Activated CD4-positive, alpha-beta T cell treated with anti-CD3 and anti-CD28 coated beads, Interleukin-2, amount 10 ng/mL, durations not matched to agents 7 days and 5 days (primary cell): ENCODE measurements at places on chromosomes 11 and 22. TPM values are rescaled to one million over a fixed set of nuclear protein-coding genes. Genes with fewer than 3 reads are reported as not detected.

Gene HORMAD2
- not detected for total RNA-seq

DNA sequence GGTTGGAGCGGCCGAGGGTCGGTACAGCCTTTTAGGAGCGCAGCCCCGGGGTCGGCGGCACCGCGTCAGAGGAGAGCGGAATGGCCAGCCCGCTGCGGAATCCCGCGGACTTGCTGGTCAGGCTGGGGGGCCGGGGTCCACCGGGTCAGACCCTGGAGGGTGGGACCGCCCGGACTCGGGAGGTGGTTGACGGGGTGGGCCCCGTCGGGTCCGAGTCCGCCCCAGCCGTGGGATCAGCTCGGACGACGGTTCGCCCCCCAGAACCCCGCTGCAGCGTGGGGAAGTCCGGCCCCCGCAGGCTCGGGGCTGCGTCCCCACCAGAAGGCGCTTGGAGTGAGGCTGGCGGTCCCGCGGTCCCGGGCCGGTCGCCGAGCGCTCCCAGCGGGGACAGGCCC is 301 bp upstream of the ADM2 start:
- DNase-seq, result no peak

DNA sequence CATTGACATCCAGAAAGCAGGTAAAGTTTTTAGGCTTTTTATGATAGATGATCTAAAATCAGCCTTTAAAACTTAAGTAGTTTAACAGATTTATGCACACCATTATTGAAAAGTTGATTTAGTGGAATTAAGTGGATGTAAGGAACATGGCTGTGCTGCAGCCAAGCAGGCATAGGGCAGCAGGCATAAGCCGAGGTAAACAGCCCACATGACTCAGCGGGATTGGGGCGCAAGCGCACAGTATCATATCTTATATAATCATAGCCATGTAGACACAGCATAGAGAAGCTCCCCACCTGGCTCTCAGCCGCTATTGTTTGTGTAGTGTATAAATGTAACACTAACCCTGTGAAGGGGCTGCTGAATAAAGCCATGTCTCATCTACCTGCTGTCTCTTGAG is 157.5 kb downstream of the WNT11 start:
- DNase-seq, result no peak

DNA sequence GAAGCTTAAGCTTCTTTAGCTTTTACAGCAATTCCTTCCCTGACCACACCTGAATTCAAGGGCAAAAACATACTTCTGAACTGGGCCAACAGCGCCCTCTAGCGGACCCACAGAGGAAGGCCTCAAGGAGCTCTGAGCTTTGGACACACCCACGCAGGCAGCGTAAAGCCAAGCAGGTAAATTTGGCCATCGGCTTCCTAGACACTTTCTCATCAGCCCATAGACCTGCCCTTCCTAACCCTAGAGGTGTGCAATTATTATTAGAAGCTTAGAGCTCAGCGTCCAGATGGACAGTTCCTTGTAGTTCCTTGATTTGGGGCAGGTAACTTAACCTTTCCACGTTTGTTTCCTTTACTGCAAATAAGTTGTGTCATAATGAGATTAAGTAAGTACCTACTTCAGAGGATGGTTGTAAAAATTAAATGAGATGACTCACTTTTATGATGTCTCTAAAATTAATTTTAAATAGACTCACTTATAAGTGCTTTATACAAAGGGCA is 25.7 kb upstream of the HMGXB4 start:
- peak; percentile 78 for DNase-seq

GRCh38 chr11:13215149-13215548 is 62.4 kb upstream of the BMAL1 start:
- no peak for DNase-seq

DNA sequence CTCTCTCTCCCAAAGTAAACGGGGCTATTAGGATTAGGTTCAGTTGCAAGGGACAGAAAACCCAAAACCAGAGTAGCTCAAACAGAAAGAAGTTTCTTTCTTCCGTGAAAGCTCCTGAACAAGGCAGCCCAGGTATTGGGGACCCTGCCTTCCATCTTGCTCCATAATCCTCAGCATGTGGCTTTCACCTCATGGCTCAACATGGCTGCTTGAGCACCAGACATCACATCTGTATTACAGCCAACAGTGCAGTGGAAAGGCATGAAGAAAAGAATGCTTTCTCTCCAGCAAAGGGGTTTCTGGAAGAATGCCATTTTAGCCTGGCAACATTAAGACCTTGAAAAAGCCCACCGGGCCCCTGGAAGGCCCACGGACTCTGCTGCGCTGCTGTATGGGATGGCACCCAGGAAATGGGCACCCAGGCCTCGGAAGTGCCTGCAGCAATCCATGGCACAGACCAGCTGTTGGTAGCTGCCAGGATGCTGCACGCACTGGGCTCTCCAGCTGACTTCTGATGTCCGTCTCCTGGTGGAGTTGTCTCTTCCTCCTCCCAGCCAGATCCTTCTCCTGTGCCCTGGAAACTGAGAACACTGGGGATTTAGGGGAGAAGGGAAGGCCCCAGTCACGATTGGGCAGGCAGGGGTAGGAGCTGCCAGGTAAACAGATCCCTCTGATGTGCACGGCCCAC is 22.6 kb downstream of the PDGFB start:
- no peak for DNase-seq

Gene CXCR5
- total RNA-seq, result 0.52 TPM

DNA sequence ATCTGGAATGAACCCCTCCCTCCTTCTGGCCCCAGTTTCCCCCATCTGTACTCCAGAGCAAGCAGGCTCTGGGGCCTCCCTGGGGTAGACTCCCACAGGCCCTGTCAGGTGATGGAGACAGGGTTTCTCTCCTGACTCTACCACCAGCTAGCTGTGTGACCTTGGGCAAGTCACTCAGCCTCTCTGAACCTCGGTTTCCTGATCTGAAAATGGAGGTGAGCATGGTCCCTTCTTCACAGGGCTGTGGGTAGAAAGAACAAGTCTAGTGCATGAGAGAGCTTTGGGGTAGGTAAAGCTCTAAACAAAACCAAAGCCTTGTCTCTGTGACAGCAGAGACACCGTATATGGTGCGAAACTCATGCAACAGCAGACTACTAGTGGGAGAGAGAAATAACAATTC is 5.6 kb downstream of the CD5 start:
- DNase-seq, result no peak

Gene SPI1
- not detected for total RNA-seq

Gene MORC2
- total RNA-seq, result 49.4 TPM

Gene TESMIN
- 7.8 TPM for total RNA-seq

DNA sequence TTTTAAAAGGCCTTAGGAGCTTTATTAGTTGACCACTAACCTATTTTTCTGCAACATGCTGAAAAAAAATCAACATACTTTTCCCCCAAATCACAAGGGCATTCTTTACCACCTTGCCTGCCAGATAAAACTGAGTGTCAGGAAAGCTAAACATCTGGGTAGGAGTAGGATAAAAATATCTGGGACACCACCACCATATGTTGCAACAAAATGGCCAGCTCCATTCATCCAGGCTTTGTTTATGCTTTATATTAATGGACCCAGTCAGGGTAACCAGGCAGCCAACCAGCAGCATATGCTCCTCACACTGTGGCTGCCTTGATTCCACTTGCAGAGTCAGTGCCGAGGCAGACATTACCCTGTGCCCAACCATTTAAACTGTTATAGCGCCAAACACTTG is 1024.5 kb downstream of the LRRC4C start:
- DNase-seq, result no peak

DNA sequence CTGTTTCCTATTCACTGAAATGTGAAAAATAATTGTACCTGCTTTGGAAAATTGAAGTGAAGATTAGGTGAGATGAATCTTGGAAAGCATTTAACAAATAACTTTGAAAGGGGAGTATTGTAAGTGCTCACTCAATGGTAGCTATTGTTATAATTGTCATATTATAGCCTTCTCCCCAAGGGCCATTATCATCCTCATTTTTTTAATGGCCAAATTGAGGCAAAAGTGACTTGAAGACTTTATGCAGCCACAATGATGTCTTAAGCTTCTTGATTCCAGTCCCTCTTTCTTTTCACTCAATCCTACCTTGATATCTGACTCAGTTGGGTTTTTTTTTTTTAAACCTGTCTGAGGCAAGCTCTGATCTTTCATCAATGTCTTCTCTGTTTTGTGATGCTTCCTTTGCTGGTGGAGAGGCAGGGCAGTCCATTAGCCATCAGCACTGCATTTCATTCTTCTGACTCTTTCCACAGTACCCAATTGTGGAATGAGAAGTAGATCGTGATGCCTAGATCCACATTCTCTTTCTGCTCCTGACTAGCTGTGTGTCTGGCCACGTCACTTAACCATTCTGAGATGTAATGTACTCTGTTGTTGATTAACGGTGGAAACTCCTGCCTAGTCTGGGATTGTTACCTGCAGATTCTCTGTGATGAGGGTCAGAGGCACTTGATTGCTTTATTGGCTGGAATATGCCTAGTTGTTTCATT is 101.4 kb downstream of the DBX1 start:
- DNase-seq, result no peak

DNA sequence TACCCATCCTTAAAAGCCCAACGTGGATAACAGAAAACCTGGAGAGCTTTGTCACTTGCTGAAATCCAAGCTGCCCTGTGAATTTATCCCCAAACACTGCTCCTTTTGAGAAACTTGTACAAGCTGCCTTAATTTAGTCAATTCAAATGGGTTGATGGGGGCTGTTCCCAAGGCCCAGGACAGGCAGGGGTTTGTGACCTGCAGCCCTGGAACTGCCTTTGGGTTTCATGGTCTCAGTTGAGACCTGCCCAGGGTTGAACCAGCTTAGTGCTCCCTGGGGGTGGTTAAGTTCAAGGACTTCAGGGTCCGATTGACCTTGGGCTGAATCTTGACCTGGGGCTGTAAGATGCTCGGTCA is 112.1 kb upstream of the OR4B1 start:
- no peak for DNase-seq

- DNase-seq, result no peak
Observed at GRCh38 chr22:25540166-25540907, 24.1 kb upstream of the GRK3 start.

DNA sequence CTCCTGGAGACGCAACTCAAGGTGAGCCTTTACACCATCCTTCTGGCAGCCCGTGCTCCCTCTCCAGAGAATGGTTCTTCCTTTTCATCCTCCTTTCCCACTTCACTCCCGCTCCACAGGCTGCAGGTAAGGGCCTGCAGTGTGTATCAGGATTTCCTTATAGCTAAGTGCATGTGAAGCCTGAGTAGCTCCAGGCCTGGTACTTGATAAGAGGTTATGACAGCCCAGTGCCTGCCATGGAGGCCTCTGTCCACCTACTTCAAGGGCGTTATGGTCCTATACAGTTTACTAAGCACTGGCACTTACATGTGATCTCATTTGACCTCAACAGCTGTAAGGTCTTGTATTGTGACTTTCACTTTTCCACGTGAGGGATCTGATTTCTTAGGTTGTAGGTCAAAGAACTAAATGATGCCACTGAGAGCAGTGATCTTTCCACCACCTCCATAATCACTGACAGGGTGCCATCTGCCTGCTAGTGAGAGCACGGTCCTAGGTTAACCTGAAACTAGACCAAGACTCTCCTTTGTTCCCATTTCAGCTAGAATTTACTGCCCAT is 18.1 kb downstream of the SSH3 start:
- DNase-seq, result no peak

DNA sequence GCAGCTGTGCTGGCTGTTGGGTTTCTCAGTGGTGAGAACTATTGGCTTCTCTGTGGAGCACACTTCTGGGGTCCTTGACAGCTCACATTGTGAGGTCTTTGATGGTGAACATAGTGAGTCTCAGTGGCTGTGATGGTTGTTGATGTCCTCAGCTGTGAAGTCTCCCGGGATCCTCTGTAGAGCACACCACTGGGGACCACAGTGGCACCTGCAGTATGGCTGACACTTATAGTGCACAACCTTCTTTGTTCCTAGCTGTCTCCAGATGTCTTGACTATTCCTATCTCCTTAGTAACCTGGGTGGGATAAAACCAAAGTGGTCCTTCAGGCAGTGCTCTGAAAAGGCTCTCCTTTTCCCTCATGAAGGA is 34.3 kb upstream of the CHORDC1 start:
- no peak for DNase-seq

Gene GRIA4
- not detected for total RNA-seq

DNA sequence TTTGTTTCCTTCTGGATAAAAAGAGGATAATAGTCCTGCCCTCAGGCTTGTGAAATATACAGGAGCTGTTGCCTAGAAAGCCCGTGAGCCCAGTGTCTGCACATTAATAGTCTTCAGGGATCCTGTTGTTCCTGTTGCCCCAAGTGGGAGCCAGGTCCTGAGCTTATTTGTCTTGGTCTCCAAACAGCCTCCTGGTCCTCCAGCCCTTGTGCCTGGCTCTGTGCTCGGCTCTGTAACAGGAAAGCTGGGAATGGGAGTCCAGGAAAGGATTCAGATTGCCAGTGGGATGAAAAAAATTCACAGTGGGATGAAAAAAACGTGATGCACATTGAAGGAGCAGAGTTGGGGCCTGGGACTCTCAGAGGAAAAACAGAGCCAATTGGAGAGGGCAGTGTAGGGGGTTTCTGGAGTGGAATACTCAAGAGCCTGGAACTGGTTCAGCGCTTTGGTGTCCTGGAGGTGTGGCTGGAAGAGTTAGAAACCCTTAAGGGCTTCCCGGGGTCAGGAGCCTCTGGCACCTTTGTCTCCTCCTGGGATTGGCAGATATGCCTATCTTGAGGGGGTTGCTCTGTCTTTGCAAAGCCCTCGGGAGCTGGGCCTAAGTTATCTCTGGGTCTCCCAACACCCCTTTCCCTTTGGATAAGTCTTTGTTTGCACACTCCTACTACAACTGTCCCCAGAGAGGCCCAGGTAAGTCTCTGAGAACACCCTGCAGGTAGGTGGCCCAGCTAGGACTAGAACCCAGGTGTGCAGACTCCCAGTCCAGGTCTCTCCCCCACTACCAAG is 2.3 kb upstream of the INPPL1 start:
- DNase-seq, result no peak

Gene NLRP14
- 0.05 TPM for total RNA-seq

Gene C1QTNF4
- total RNA-seq, result 0.22 TPM

DNA sequence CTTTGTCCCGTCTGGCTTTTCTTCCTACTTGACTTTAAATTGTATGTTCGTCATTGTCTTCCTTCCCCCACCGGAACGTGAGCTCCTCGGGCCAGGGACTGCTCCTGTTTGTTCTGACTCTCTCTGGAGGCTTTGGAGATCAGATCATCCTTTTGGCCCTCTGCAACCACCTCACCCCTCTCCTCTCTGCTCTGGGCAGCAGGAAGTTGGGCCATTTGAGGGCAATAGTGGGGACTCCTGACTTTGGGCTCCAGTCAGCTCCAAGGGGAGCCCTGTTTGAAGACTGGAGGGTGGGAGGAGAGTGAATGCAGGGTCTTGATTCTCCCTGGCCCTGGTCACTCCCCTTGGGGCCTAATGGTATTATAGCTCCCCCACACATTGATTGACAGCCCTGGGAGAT is 186.3 kb upstream of the B3GAT1 start:
- DNase-seq, result no peak

Gene MS4A12
- not detected for total RNA-seq
